ENCODE measurements at places on chromosomes 1 and 21.

- peak; percentile 14 for DNase-seq
These were observed 95.3 kb downstream of the FOXD2 start for GRCh38 chr1:47532921-47533792.

GRCh38 chr1:40649592-40649930 is 15.9 kb downstream of the RIMS3 start:
- DNase-seq, result no peak

GRCh38 chr1:55993646-55994318 is 585.6 kb downstream of the PLPP3 start:
- no peak for DNase-seq

GRCh38 chr21:42444745-42445059 is 41.0 kb downstream of the UBASH3A start:
- DNase-seq, result no peak

DNA sequence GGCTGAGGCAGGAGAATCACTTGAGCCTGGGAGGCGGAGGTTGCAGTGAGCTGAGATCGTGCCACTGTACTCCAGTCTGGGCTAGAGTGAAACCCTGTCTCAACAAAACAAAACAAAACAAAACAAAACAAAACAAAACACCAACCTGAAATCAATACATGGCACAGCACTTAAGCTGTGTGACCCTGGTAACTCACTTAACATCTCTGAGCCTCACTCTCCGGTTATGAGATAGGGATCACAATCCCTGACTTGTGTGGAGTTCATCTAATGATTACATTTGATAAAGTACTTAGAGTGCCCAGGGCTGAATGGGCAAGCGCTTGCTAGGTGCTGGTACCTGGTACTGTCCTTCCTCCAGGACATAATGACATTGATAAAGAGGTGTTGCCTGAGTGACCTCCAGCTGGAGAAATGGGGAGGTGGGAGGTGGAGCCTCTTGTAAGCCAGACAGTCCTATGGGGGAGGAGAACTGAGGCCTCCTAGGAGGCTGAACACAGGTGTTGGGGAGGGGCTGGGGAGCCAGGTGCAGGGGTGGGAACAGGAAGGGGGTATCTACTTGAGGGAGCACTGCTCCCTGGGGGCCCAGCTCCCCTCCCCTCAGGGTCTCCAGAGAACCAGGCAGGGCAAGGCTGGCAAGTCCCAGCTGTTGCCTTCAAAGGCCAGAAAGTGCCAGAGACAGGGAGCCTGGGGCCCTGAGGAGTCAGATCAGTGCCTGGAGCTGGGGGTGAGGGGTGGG is 17.9 kb downstream of the FOXO6 start:
- DNase-seq, result no peak

DNA sequence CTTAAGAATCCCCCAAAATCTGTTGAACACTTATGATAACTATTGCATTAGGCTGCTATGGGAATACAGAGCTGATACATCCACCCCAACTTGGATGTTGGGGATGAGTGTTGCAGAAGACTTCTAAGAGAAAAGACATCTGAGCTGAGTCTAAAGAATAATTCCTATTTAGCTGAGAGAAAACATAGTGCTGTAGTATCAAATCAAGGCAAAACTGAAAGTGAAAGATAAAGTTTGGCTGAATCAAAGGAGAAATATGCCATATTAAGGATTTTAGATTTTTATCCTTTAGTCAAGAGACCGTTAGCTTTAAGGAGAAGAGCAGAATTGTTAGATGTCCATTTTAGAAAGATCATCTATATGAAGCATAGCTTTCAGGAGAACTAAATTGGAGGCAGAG is 726.9 kb upstream of the PTBP2 start:
- DNase-seq, result no peak

GRCh38 chr1:2589431-2590232 is 3.1 kb downstream of the PRXL2B start:
- no peak for DNase-seq

GRCh38 chr21:39263372-39263771 is 50.1 kb downstream of the BRWD1 start:
- no peak for DNase-seq

DNA sequence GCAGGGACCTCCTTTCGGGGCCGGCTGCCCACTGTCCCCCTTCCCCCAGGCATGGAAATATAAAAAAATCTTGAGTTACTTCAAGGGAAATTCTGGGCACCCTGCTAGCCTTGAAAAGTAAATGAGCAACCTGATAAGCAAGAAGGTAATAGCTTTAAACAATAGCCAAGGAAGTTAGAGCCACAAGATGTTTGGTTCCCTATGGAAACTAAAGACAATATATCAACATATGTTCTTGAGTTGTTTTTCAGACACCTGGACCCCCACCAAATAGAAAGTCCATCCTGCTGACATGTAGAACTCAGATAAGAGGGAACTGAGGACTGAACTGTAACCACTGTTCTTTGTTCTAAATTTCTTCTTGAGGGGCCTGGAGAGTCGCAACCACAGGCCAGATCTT is 19.3 kb upstream of the SLC35A3 start:
- DNase-seq, result no peak

Data from head of caudate nucleus (tissue), 42 donors.